ENCODE measurements at places on chromosomes 3 and 15.
A peak's percentile ranks its signal among the peaks of the same experiment; 100 is the strongest.

DNA sequence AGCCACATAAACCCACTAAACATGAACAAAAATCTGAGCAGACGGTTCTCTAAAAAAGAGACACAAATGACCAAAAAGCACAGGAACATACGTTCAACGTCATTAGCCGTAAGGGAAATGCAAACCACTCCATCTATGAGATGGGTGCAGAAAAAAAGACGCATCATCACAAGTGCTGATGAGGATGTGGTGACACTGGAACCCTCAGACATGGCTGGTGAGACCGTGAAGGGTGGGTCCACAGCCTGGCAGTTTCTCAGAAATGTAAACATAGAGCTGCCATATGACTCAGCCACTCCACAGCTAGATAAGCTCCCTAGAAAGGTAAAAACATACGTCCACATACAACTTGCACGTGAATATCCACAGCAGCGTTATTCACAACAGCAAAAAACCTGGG is 23.3 kb downstream of the PCSK6 start:
- DNase-seq, result no peak

DNA sequence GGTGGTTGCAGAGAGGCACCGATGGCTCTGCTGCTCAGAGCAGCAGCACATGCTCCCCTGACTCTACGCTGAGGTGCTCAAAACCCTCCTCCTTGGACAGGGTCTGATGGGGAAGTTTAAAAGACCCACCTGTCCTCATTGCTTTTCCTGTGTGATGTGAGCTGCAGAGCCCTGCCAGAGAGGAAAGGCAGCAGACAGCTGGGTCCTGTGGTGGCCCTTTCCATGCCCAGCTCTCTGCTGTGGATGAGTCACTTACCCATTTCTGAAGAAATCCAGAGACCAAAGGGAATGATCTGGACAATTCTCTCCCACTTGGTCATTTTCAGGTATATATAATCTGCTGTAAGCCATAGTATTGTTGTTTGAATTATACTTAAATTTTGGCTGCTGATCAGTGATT is 121.7 kb downstream of the CHDH start:
- no peak for DNase-seq

GRCh38 chr15:84834229-84834955 is 17.2 kb downstream of the ALPK3 start:
- no peak for DNase-seq

DNA sequence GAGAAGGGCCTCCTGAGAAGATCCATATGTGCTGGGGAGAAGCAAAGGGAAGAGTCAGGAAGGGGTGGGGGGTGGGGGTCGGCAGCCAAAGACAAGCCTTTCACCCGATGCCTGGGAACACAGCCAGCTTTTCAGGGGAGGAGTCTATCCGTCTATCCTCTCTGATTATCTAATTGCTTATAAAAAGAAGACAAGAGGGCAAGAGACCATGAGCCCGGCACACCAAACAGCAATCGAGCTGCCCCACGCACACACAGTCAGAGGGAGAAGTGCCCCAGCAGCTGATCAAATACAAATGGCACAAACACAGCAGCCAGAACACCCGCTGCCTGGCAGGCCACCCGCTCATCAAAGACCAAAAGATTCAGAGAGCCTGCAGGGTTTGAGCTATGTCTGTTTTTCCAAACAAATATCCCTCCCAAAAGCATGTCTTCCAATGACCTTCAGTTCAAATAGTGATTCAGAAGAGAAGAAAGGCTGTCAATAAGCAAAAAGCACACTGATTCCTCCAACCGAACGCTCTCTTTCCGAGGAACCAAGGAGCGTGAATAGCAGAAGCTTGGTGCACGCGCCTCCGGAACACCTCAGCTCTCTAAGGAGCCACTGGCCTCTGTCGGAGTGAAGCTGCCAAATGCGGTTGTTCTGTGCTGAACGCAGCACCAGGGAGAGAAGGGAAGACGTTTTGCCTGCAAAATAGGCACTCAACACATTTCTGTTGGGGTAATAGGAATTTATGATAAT is 419.2 kb downstream of the OCA2 start:
- peak; percentile 28 for DNase-seq

DNA sequence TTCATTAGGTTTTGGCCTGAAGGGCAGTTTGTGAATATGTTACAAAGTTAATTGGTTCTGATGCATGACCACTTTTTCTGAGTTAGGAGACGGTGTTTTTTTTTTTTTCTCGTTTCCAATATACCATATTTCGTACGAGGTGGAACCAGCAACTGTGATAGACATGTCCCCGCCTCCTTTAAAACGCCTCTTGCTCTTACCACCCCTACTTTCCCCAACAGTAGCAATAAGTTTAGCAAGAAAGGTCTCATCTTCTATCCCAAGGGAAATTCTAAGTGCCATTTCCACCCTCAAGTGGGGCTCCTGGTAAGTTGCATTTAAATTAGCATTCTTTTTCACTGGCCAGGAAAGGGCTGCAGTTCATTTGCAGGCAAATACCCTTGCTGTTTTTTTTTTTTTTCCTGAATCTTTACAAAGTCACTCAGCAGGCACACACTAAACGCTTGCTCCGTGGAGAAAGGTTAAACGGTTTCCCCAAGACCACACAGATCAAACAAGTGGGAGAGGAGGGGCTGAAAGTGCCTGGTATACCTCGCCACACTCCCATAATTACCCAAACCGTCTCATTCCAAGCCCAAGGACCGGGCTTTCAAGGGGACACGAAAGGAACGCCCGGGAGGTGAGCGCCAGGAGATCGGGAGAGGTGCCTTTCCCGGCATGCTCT is 39.5 kb upstream of the MGA start:
- DNase-seq, result peak; percentile 81

DNA sequence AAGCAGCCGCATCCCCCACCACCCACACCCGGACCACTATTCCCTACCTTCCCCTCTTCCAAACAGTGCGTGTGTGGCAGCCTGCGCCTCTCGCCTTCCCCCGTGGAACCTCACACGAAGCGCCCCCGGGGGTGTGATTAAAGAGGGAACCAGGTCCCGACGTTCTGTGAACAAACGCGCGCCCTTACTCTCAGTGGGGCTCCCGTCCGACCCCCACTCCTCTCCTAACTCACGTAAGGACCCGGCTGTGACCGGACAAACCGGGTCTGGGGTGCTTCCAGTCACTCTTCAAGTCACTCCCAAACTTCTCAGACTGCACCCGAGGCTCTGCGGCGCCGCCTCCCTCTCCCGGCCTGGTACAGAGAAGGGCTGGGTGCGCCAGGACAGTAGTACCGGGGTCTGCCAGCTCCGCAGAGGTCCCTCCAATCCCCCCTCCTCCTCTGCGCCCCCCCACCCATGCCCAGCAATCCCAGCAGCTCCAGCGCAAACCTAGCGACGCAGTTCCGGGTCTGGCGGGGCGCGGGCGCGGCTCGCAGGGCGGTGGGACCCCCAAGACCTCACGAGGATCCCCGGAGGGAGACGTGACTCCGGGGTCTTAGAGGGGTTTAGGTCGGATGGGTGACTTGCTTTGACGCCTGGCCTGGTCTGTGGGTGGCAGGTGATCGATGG is 574 bp downstream of the DUOXA1 start:
- DNase-seq, result no peak
